ENCODE measurements at places on chromosomes 16 and 17.
A peak's percentile ranks its signal among the peaks of the same experiment; 100 is the strongest.

DNA sequence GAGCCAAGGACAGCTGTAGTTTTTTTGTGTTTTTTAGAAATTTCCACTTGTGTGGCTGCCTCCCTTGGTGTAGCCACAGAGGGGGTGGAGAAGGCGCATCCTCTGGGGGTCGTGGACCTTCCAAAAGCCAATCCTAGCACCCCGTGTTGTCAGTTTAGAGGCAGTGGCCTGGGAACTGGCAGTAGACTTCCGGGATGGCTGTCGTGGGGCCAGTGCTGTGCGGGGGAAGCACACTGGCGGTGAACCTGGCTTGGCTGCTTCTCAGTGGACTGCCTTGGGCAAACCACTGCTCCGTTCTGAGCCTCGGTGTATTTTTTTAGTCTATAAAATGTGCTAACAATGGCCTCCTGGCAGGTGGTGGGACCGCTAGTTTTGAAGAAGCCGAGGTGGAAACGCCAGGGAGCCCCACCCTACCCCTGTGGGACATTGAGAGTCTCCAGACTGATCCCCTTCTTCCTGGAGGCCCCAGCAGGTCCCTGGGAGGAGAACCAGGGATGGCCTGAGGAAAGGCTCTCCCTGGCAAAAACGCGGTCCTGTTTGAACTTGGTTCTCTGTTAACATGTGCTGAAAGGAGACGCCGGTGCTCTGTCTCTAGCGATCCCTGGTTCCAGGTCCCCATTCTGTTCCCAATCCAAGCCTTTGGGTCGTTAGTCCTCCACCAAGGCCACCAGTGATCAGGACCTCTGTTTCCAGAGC is 125.7 kb downstream of the CMIP start:
- DNase-seq: no peak

DNA sequence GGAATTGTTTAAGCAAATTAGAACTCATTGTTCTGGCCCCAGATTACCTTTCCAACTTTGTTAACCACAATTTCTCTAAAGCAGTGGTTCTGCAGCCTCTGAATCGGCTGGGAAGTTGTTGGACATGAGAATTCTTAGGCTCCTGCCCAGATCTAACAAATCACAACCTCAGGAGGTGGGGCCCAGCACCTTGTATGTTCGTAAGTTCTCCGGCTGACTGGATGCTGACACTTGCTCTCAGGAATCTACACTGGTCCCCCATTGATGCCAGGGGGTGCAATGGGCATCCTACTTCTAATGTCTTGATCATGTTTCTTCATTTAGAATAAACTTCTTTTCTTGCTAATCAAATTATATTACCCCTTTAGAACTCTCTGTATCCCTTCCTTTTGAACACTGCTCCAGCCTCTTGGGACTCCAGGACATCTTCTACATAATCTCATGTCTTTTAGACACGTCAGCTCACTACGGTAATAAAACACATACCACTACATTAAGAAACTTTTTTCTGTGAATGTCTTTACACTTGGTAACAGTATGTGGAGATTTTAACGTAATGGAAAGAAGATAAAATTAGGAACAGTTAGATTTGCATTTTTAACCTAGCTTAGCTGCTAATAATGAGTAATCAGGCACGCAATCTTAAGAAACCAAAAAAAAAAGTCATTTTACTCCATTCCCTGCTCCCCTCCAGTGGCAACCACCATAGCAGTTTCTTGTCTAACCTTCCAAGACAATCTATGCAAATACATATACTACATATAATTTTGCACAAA is 143.2 kb downstream of the ITFG1 start:
- DNase-seq: no peak

DNA sequence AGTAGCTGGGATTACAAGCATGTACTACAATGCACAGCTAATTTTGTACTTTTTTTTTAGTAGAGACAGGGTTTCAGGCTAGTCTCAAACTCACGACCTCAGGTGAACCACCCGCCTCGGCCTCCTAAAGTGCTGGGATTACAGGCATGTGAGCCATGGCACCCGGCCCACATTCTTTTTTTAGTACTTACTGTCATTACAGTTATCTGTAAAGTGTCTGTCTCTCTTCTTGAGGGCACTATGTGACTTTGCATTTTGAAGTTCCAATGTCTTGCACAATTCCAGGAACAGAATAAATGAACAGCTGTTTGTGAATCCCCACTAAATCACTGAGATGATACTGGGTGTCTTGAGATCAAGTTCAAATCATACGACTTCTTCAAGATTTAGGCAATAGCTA is 1540.3 kb downstream of the CDH11 start:
- DNase-seq: no peak

DNA sequence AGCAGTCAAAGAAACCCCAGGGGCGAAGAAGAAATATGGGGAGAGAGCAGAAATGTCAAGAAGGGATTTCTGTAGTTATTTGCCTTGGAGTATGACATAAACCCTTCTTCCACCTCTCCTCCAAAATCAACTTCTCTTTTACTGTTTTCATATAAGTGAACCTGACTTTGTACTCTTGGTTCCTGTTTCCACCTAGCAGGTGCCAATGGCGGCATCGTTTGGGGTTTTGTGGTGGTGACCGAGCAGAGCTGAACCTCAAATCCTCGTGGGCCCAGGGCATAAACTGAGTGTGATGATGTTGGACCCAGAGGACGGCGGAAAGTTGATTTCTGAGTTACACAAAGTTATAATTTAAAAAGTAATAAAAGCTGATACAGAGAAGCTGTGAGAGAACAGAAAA is 39.6 kb upstream of the PSMD7 start:
- DNase-seq: no peak

GRCh38 chr17:57714665-57715180 is 30.4 kb downstream of the CCDC182 start:
- no peak for DNase-seq

- peak; percentile 32 for DNase-seq
Observed at GRCh38 chr16:68005786-68006286, 6.6 kb upstream of the DPEP2 start.

- no peak for DNase-seq
Observed at GRCh38 chr16:88684569-88685155, 1.6 kb downstream of the SNAI3 start.

DNA sequence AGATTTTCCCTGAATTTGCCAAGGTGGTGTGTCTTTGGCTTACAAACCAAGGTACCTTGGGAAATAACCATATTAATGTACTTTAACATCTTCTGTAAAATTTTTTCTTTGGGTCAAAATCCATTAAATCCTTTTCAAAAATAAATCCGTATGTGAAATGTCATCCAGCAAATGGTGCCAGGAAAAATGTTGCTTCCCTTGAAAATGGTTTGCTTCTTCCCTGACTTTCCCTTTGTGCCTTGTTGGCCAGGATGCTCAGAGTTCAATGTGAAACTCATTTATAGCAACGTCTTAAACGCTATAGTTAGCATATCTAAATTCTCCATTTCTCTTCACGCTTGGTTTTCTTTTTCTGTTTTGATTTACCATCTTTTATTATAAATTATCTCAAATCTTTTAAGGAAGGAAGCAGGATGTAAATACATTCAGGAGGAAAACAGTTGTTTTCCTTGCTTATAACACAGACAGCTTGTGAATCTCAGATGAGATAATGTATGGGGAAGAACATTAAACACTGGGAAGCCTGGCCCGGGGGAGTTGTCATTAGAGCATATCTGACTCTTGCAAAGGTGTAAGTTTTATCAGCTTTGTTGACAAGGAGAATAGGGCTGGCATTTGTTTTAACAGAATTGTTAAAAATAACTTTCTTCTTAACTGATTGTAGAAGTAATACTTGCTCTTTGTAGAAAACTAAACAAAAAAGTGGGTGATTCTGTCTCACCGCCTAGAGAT is 42.1 kb downstream of the GPRC5B start:
- DNase-seq: no peak

- no peak for DNase-seq
Observed at GRCh38 chr16:83942815-83943515, 10.1 kb upstream of the OSGIN1 start.

DNA sequence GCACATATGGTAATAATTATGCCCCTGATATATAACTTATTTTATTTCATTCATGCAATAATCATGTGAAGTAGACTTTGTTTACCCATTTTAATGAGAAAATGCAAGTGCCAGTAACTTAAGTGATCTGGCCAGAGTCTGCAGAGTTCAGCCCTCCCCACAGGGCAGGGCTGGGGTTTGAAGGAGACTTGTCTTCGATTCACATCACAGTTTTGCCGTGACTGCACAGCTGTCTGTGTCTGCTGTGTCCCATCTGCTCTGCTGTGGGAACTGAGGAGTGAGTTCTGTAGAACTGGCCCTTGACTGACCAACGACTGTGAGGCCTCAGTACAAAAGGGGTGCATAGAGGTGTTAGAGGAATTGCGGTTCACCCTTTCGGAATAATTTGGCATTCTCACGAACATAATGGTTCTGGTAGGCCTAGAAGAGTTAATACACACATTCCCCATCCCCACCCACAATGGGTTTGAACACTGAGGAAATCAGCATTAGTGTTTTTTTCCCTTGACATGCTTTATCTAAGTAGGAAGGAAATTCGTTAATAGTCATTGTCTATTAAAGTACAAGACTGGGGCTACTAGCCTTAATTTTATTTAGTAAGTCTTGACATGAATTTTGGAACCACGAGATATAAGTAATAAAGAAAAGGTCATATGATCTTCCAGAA is 113.6 kb upstream of the MON1B start:
- no peak for DNase-seq

DNA sequence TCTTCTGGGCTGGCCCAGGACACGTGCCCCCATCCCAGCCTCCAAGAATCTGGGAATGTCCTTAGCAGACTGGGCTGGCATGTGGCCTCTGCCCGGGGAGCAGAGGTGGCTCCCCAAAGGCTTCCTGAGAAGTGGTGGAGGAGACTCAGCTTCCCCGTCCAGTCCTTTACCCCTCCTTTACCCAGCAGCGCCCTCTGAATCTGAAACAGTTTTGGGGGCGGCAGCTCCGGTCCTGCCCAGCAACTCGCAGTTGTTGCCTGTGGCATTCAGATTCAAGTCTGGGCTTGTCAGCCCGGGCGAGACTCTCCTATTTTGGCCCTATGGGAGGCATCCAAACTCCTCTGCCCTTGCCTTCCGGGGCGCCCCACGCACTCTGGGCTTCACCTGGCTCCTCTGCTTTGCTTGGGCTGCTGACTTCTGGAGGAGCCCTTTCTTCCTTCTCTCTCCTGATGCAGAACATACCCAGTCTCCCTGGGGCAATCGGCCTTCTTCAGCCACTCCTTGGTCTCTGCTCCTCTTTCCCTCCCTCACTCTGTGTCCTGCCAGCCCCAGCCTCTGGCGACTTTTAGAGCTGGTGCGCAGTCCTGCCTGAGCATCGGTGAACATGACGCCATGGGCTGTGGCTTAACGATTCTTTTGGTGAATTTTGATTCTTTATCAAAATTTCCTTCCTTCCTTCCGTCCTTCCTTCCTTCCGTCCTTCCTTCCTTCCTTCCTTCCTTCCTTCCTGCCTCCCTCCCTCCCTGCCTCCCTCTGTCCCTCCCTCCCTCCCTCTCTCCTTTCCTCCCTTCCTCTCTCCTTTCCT is 55.2 kb downstream of the CMIP start:
- no peak for DNase-seq

DNA sequence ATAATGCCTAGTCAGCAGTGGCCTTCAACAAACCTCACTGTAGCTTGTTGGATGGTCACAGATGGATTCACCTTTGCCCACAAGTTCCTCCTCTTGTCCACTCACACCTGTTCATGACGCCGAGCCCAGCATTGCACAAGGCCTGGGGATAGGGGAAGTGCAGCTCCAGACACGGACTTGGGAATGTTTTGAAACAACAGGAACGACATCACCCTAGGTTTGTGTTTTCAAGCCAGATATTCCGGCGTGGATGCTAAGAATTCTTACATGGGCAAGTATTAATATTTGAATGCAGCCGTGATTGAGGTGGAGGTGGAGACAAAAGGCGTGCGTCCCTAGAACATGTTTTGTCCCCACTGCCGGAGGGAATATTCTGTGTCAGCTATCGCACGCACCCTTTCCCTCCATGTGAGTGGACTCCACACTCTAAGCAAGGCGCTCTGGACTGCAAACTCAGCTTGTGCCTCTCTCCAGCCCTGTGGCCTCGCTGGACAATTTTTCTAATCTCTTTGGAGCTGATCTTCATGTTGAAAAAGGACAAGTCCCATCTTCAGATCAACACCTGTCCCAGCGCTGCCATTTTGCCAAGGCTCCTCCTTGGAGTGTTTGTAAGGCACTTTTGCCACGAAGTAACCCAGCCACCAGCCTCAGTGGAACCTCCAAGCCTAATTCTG is 2.0 kb upstream of the BANP start:
- DNase-seq: no peak

GRCh38 chr16:11871193-11871592 is 19.9 kb upstream of the RSL1D1 start:
- DNase-seq: no peak

DNA sequence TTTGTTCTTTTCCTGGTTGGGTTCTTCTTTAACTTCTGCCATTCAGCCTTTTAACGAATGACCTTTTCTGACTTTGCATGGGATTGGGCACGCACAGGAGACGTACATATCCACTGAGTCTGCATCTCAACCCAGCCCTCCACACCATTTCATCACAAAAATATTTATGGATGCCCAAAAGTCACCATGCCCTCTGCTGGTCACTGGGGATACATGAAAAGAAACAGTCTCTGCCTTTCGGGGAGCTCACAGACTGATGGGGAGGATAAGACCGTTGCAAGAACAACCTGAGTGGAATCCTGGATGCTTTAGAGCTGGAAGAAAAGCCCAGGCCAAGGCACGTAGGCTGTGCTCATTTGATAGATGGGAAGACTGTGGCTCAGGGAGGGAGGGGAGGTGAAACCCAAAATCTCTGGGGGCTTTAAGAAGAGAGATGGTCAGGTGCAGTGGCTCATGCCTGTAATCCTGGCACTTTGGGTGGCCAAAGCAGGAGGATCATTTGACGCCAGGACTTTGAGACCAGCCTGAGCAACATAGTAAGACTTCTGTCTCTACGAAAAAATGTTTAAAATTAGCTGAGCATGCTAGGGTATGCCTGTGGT is 7.9 kb upstream of the MT2A start:
- peak; percentile 63 for DNase-seq

- DNase-seq: no peak
Observed at GRCh38 chr16:9612267-9612666, 520.8 kb downstream of the HAPSTR1 start.

GRCh38 chr17:40498281-40499084 is 2.9 kb downstream of the TNS4 start:
- no peak for DNase-seq

- no peak for DNase-seq
Observed at GRCh38 chr17:67238991-67239390, 6.0 kb downstream of the HELZ start.

DNA sequence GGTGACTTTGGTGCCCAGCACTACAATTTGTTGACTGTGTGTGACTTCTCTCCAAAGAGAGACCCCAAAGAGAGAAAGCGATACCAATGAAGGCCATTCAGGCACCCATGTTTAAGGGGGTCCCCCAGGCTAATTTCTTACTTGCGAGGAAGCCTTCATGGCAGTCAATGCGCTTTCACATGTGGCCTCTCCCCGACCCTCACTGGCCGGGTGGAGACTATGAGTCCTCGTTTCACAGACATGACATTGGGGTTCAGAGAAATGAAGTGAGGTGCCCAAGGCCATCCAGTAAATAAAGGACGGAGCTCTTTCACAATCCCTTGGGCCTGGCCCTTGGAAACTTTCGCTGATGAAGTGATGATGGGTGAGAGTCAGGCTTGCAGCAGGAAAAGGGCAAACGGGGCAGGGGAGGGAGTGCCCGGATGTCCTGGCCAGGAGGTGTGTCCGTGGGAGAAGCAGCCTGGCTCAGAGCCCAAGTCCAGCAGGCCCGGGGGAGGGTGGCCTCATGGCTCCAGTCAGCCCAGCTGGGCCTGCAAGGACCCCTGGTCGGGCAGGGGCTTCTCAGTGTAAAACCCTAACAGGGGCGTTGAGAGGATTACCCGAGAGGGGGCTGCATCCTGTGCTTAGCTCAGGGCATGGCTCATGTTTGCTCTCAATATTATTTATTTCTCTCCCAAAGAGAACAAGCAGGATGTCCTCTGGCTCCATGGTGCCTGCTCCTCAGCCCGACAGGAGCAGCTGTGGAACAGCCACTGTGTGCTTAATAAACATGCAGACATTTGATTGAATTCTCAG is 14.7 kb downstream of the TBX2 start:
- DNase-seq: no peak

All from CD4-positive, CD25-positive, alpha-beta regulatory T cell (primary cell).